C1 segment of cervical spinal cord (tissue), 14 donors: ENCODE measurements at places on chromosomes 2 and 18.
A peak's percentile ranks its signal among the peaks of the same experiment; 100 is the strongest.

- no peak for DNase-seq
Observed at GRCh38 chr2:164606557-164606956, 14.7 kb downstream of the GRB14 start.

GRCh38 chr2:217181512-217181911 lies 321.6 kb upstream of the TNP1 start:
- no peak for DNase-seq

DNA sequence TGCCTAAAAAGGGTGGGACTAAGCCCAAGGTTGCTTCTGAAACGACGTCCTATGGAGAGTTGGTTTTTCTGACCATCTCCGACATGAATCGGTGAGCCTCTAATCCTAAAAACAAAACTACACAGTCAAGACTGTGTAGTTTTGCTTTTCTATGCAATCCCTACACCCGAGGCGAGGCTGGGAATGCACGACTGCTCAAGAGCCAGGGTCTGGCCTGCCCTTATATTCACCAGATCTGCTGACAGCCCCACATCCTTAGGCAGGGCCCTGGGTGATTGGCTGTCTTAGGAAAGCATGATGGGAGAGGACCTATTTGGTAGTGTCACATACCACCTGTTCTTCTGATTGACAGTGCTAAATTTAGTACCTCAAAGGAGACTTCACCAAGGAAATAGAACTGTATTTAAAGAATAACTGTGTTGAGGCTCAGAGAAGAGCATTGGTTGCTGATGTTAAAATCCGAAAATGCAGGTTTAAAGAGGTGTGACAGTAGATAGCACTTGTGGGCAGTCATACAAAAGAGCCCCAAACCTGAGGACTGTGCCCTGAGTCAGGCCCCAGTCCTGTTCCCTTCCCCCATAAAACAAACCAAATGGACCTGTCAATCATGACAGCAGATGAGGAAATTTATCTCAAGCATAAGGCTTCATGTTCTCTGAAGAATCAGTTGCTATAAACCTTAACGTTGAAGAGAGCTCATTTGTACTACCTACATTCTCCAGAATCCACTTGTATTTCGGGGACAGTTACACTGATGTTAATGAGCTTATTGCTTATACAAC lies at the start of gene TTN:
TSS of gene TTN (minus strand) at position 197 of the 782 bp plus-strand sequence. CDS start 2,781 bp downstream, outside the sequence.
- no peak for DNase-seq

GRCh38 chr2:46984040-46984439 lies 68.4 kb upstream of the MCFD2 start:
- DNase-seq = no peak

DNA sequence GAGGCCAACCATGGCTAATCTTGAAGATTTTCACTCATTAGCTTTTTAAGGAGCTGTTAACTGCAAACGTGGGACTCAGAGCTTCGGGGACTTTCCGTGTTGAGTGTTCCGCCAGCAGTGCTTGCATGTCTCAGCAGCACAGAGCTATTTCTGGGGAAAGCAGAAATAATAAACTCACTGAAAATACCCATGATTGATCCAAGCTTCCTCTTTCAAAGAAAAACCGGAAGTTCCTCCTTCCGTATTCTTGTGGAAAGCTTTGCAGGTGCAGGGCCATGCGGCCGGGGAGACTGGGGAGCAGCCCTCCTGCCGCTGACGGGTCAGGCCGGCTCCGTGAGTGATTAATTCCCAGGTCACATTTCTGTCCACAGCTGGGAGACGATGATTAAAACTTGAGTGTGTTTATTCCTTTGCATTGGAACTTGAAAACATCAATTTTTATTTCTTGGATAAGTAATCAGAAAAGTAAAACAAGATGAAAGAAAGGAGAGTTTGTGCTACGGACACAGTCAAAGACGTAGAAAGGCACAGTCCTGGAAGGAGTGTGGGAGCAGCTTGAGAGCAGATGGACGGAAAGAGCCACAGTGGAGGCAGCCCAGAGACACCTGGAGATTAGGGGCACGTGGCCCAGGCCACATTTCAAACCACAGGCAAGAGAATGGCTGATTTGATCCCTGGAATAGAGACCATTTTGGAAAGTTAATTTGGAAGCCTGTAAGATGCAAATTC lies 54.2 kb upstream of the CTDP1 start:
- DNase-seq = no peak

DNA sequence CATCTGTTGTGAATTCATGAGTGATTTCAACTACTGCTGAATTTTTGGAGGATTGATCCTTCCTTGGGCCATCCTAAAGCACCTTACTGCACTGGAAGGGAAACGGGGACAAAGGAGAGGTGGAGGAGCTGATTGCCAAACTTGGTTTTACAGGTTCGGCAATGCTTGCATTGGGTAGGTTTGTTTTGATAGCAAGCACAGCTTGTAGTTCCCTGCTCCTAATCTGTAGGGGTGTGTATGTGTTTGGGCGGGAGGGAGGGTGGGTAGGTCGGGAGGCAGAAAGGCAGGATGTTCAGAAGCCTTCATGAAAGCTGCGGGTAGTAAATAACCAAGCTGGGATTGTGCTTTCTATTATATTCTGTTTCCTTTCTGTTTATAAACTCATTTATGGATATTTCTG lies 24.6 kb downstream of the PHLPP1 start:
- DNase-seq = no peak

DNA sequence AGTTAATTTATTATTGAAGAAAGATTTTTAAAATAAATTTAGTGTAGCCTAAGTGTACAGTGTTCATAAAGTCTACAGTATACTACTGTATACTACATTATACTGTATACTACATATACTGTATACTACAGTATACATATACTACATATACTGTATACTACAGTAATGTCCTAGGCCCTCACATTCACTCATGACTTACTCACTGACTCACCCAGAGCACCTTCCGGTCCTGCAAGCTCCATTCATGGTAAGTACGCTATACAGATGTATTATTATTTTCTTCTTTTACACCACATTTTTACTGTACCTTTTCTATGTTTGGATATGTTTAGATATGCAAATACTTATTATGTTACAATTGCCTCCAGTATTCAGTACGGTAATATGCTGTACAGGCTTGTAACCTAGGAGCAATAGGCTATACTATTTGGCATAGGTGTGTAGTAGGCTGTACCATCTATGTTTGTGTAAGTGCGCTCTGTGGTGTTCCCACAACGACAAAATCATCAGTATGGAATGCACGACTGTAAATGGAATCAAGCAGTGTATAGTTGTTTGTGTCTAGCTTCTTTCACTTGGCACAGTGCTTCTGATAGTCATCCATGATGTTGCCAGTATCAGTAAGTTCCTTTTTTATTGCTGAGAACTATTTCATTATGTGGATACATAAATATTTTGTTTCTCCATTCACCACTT lies 245.7 kb downstream of the MTX2 start:
- no peak for DNase-seq

- DNase-seq = peak; percentile 91
Observed at GRCh38 chr2:129877289-129877741, 102.2 kb upstream of the RAB6C start.

GRCh38 chr18:37435150-37435867 lies 130.3 kb downstream of the CELF4 start:
- DNase-seq = no peak

DNA sequence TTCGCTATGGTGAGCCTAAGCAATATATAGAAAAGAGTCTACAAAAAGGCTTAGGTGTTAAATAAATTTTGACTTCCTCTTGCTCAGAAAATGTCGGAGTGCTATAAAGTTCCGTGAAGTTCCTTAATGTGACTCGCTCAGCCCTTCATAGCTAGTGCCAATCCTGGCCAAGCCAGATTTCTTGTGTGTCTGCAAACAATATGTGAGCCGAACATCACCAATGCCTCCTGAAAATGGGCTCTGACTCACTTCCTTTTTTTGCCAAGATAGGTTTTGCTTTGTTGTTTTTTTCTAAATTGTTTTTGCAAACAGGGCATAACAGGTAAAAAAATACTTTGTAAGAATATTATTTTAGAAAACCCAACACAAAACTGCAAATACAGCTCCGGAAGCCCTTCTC lies 26.1 kb downstream of the CDC42EP3 start:
- DNase-seq = no peak

- no peak for DNase-seq
Observed at GRCh38 chr2:207408086-207408794, 121.5 kb upstream of the CREB1 start.

DNA sequence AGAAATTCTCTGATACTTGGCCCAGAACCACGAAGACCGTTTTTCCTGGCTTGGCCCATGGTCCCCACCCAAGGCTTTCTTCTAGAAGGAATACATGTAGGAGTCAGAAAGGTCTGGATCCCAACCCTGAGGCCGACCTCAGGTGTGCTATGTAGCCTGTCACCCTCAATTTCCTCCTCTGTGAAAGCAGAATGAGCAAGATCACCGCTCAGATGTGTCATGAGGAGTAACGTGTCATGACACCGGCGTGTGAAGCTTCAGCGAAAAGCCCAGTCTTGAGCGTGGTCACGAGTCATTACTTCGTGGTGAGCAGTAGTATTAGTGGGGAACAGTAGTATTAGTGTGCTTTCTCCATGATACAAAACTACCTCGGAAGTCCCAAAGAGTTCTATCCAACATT lies 103.4 kb downstream of the ALPK2 start:
- DNase-seq = no peak

DNA sequence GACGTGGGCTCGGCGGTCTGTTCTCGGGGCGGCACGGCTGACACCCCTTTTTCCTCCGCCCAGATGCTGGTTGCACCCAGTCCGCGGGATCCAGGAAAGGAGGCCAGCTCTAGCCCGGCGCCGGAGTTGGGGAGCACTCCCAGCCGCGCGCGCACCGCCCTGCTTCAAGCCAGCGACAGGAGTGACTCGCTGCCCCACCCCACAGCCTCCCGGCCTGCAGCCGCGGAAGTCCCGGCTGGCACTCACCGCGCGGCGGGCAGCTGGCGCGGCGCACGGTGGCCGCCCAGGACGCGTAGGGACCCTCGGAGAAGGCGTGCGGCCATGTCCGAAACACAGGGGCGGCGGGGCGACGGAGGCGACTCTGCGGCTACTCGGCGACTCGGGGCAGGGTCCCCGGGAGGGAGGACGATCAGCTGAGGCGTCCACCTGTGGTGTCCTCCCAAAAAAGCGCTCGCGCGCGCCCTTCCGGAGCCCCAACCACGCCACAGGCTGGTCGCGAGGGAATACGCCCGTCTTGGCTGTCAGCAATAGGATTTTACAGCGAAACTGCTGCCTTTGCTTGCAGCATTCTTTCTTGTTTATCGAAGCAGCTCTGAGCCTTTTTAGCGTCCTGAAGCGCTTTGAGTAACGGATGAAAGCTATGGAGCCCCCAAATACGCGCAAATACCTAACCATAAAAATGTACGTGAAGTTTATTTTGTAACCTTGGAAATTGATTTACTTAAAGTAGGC lies at the start of gene ACADL:
TSS of gene ACADL (minus strand) at position 507 of the 732 bp plus-strand sequence. CDS start at position 323, 184 bp downstream.
- DNase-seq = no peak

DNA sequence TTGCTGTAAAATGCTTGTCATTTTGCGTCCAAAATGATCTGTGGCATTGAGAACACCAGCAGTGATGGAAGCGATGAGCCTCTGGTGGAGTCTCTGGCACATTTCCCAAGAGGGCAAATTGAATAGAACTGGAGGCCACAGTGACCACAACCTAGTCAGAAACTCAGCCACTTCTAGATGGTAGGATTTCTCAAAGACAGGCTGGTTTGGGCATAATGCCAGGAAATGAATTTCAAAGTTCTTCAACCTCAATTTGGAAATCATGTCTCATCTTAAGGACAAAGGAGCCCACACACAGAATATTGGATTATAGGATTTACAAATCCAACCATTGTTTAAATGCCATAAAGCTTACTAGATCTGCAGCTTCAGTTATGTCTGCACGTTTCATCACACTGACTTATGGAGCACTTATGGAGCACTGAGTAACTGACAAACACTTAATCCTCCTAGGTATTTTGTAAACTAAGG lies 132.1 kb downstream of the COL6A3 start:
- DNase-seq = no peak

- no peak for DNase-seq
Observed at GRCh38 chr2:66217039-66217585, 217.8 kb upstream of the MEIS1 start.

DNA sequence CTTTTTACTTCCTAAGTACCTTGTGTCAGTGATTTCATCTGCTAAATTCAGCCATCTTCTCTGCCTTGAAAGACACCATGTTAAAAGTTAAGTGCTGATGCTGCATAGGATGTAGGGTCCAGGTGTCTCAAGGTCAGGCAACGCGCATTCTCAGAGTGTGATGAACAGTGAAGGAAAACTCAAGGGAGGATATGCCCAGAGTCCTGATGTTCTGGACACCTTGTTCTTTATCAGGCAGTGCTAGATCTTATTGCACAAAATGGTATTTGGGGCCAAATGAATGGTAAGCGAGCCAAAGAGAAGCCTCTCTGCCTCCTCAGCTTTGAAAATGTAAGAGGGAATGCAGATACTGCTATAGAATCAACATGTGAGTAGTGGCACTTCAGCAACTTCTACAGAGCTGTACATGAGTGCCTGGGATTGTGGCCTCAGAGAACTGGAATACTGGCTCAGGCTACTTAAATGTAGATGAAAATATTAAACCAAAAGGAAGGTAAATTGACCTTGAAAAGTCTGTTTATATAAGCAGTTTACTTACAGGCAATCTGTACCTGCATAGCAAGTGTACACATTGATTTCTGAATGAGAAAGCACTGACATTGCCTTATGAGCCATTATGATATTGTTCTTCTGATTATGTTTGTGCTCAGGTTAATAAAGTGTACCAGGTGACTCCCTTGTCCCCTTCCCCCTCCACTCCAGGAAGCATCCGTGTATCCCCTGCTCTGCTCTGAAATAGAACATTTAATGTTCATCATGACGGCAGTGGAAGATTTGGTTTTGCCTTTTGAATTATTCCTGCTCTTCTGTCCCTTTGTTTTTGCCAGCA lies 86.7 kb upstream of the RANBP2 start:
- DNase-seq = no peak

DNA sequence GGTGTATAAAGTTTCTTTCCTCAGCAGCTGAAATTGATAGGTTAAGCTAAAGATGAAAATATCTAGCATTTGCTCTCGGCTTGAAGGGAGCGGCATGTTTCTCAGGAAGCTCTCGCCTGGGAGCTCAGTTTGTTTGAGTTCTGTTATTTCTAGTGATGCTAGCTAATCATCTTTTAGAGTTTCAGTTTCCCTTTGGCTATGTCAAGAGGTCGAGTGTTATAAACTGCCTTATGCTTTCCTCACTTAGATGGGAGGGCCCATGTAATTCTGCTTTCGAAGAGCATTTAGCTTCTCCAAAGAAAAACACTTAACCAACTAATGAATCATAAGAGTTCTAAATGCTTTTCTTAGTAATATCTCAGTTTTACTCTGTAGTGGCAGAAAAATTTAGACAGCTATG lies 33.6 kb downstream of the PLCL1 start:
- DNase-seq = no peak
